ENCODE measurements at places on chromosomes 3 and 15.

DNA sequence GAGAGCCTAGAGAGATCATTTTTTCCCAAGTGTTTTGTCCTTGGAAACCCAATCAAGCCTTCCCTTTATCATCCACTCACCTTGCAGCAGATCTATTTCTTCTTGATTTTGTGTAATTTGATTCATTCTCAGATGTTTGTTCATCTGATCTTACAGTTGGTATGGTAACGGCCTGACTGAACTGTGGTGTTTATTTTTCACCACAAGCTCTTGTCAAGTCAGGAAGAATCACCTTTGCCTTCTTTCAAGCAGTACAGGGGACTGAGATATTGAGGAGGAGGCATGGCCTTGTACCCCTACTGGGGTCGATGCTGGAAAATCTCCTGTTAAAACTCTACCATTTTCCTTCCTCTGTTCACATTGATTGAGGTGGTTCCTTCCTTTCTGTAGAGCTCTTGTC, 361.4 kb upstream of the CFAP20DC start:
- DNase-seq: no peak

DNA sequence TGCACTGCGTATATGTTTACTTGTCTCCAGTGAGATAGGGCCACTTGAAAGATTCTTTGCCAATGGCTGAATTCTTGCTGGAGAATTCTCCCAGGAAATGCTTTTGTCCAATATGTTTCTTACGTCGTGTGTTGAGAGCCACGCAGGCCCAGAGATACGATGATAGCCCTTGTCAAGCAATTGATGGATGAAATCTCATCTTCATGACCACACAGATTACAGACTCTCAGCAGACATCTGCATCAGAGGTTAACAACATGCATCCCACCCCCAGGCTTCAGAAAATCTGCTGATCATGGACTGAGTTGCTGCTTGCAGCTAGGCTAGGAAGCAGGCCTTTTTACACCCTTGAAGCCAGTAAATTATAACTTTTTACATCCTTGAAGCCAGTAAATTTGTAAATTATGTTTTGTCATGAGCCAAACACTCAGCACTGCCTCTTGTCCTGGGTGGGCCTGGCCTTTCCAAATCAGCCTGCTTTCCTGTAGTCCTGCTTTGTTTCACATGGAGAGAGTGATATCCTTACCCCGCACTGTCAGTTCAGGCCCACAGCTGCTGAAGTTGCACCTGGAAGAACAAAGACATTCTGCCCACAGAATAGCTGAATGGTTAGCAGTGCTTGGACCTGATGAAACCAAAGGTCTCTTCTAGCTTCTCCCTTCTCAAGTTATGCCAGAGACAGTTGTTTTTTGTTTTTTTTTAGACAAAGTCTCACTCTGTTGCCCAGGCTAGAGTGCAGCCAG, 84.4 kb downstream of the GPR156 start:
- no peak for DNase-seq

- no peak for DNase-seq
Measured at GRCh38 chr15:98390946-98391530, 257.3 kb upstream of the IGF1R start.

- no peak for DNase-seq
Measured at GRCh38 chr3:134704133-134704532, 53.3 kb upstream of the KY start.

- DNase-seq: no peak
Measured at GRCh38 chr15:39495871-39496840, 84.7 kb upstream of the THBS1 start.
